Stimulated activated CD8-positive, alpha-beta memory T cell treated with anti-CD3 and anti-CD28 coated beads, Interleukin-15, amount 100 ng/mL, for 4 hours (primary cell): ENCODE measurements at places on chromosomes 6 and 20.

GRCh38 chr6:118263921-118264486 lies 284.1 kb upstream of the PLN start:
- no peak for DNase-seq

GRCh38 chr6:145206247-145206907 lies 528.9 kb downstream of the EPM2A start:
- no peak for DNase-seq

- DNase-seq = no peak
Measured at GRCh38 chr6:19835605-19836004, 1.6 kb upstream of the ID4 start.

GRCh38 chr6:14664621-14665315 lies 547.2 kb downstream of the CD83 start:
- DNase-seq = no peak

- DNase-seq = no peak
Measured at GRCh38 chr6:81734081-81734480, 18.4 kb downstream of the TENT5A start.

DNA sequence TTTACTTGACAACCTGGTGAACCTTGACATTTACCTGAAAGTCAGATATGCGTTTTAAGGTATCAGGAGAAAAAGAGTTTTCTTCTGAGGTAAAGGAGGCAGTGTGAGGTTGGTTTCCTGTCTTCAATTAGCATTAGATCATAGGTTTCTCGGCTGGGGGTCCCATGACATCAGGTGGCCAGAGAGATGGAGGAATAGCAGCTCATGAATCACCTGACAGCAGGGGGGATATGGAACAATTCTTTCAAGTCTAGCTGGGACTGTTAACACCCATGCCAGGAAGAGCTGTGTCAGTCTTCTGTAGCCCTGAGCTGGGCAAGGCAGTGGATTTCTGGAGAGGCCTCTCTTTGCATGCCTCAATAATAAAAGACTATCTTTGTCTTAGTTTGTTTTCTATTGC lies 108.0 kb upstream of the TMEM170B start:
- no peak for DNase-seq

DNA sequence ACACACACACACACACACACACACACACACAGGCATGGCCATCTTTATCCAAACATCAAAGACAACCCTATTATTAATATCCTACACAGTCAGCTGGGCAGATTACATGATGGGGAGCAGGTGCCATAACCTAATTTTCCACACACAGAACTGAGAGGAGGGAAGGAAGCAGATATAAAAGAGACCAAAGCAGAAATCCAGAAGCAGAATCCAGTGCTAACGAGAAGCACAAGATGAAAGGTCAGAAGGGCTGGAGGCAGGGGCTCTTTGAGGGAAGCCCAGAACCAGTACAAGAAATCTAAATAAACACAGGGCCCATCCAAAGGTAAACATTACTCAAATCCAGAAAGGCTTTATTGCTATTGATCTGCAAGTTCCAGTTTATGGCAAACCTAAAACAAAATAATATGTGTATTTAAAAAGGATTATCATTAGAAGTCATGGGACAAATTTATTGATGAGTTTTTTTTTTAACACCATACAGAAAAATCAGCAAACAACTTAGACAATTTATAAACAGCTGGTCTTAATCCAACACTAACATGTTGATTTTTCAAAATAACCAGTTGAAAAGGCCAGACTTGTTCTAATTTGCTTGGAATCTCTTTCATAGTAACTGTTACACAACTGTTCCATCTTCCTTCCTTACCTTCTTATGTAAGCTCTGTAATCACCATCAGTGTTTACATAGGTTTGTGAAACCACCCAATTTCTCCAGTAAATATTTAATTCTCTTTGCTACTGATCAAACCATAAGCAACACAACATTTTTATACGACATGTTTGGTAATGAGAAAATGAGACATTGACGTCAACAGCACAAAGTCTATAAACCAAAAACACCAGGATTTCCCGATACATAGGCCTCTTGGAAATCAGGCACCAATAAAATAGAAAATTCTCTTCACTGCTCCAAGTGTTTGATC lies 34.2 kb downstream of the SLC23A2 start:
- DNase-seq = no peak

- no peak for DNase-seq
Measured at GRCh38 chr6:139081471-139081870, 52.9 kb downstream of the ABRACL start.

GRCh38 chr6:128204616-128205015 lies 303.8 kb upstream of the THEMIS start:
- no peak for DNase-seq

DNA sequence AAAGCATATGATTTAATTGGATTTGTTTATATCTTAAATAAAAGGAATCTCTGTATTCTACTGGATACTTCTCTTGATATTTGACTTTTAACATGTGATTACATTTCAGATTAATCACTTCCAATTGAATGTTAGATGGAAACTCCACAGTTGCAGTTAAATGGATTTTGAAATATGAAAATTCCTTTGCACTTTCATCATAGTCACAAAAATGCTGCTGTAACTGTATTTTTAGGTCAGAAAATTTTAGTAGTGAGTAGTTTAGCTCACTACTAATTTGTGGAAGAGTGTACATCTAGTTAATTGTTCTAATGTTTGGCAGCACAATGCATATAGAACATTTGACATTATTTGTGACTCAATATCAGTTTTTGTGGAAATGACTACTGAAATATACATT lies 26.8 kb downstream of the PTCHD4 start:
- DNase-seq = no peak

GRCh38 chr6:121592261-121592935 lies 157.0 kb downstream of the GJA1 start:
- no peak for DNase-seq

DNA sequence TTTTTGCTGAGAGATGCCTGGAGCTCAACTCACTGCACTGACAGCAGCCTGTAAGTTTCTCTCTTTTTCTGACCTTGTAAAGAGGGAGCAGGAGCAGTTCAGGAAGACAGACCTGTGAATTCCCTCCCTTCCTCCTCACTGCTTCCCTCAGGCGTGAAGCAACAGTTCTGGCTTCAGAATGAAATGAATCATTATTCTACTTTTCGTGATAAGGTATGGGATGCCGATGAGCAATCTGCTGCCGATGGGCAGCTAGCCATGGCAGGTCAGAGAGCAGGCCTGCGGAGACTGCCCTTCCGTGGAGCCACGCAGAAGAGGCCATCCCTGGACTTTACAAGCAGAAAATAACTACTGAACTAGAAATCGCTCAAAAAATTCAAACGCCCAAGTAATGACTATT lies 426.5 kb upstream of the RNF217 start:
- no peak for DNase-seq

DNA sequence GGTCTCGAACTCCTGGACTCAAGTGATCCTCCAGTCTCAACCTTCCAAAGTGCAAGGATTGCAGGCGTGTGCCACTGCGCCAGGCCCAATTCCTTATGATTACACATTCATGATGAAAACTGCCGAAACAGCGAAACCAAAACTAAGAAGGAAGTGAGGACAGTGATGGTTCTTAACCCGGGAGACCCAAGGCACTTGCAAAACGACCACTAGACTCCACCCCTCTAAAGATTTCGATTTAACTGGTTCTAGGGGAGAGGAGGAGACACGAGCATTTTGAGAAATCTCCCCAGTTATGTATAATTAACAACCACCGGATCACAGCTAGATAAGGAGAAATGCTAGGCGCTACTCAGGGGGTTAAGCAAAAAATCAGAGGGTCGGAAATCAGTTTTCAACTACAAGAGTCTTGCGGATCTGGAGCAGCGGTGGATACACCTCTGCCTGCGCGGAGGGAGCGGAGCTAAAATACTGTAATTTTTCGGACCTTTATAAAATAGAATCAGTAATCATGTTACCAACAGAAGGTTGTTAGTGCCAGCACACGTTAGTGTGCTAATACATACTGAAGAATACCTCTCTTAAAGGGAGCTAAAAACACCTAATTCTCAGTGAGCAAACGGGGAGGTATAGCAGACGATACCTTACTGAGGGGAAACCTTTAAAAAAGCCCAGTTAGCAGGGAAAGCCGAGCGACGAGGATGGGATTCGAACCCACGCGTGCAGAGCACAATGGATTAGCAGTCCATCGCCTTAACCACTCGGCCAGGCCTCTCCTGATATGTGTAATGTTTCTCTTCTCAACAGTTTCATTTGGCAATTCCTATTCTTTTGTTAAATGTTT lies 60.0 kb upstream of the BTN3A2 start:
- peak; percentile 68 for DNase-seq

DNA sequence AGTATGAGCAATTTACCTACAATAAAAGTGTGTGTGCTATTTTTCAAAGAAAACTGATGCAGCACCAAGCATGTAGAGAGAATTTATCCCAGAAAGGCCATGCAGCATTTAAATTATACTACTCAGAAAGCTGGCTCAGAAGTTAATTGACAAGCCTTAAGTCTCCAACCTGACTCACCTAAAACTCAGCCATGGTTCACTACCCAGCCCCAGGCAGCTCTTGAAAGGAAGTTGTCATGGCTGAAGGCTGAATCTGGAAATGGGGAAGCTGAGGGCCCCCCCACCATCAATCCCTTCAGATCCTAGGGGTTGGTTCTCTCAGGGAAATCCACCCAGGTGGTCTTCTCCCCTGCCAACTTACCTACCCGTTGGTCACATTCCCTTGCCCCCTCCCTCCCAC lies 19.7 kb downstream of the PPIL6 start:
- no peak for DNase-seq

DNA sequence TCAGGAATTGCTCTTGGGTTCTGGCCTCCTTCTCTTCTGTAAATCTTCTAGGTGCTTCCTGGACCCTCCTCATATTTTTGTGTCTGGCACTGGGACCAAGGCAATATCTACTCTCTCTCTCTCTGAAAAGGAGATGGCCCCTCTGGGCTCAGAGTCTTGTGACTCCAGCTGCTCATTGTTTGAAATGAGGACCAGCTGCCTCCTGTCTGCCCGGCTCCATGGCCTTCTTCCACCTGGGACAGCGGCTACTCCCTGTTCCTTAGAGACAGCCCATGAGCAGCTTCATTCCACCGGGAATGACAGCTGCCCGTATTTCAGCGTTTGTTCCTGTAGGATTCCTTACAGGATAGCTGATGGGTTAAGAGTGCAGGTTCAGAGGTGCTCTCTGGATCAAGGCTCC lies 2.9 kb downstream of the TGM3 start:
- DNase-seq = no peak

- DNase-seq = no peak
Measured at GRCh38 chr6:145707397-145707796, 27.9 kb downstream of the EPM2A start.

DNA sequence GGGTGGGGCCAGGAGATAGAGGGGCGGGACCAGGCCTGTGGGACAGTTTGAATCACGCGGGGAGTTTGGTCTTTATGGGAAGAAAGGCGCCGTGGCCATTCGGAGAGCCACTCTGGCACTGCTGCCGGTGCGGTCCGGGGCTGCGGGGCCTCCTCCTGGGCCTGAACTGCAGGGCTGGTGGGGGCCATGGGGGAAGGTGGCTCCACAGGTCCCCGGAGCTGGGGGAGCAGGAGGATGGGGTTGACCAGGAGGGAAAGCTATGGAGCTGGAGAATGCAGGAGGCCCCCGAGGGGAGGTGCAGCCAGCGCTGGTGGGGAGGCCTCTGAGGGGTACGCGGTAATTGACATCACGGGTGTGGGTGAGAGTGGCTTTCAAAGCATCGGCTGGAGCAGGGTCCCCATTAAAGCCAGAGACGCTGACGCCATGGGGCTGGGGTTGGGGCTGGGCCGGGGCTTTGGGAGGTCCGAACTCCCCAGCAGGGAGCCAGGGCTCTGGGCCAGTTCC lies 1.8 kb upstream of the BHLHE23 start:
- no peak for DNase-seq

DNA sequence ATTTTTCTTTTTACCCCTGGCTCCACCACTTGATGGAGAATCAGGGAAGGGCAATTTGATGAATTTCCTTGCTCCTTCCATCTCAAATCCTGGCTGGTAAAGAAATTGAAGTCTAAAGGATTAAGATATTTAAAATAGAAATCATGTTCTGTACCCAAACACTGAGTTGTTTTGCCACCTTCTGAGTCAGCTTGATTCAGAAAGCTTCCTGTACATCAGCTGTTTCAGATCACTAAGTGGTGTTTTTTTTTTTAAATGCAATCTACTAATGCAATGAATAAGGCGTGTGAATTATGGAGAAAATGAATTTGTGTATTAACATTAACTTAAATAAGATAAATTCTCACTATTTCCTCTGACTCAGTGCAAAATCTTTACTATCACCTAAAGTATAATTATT lies 11.5 kb upstream of the POPDC3 start:
- DNase-seq = no peak

DNA sequence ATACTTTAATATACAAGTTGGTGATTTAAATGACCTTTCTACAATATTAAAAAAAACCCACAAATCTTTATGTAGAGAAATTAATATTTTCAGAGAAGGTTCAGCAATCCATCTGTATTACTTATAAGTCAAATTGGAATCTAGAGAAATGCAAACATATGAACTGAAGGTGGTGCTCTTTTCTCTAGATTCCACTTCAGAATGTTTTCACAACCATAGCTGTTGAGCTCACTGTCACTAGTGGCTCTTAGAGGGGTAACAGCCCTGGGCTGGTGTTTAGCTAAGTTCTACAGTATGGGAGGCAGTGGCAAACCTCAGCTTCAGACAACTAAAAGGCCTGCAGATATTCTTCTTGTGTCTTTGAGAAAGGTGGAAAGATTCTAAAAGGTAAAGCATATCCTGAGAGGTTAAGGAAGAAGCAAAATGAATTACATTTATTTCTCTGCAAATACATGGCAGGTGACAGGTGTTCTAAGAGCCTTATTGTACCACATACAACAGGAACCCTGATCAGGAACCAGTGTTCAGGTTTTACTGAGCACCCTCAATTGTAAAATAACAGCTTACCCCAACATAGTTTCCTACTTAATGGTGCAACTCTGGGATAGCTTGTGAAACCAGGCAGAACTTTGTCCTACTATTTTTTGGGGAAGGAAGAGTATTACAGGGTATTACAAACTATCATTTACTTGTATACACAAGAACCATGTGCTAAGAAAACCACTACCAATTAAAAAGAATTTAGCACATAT lies 56.6 kb upstream of the SAMHD1 start:
- no peak for DNase-seq

DNA sequence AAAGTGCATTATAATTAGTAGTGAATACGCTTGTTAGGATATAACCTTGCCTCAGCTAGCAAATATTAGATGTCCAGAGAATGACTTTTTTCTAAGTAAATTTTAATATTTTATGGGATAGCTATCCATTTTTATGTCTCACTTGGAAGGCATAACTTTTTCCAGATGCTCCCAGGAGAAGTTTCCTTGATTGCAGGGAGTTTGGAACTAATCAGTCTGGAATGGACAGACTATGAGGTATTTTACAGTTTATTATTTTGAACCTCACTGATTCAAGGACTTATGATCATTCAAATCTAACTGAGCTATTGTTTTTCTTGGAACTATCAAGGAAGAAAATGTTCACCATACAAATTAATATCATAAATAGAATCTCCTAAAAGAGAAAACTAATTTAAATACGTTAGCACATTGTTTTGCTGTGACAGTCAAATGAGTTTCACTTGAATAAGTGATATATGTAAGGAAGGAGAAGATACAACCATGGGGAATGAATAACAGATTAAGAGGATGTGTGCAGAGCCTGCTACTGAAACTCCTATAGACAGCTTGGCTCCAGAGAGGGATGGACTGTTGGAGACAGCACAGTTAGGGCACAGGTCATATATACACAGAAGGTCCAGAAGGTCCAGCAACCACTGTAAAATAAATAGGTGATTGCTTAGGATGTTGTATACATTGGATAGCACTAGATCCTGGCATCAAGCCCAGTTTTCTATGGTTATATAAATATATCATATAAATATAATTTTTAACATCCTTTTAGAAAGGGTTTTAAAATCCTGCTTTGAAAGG lies 20.6 kb upstream of the LCA5 start:
- DNase-seq = no peak
